ENCODE measurements at places on chromosomes 12 and 14. TPM values are rescaled to one million over a fixed set of nuclear protein-coding genes. Genes with fewer than 3 reads are reported as not detected.

TTC9 gene
- total RNA-seq: 14.1 TPM

TAS2R43 gene
- total RNA-seq: 0.63 TPM

NXPH4 gene
- total RNA-seq: 1.1 TPM

DNA sequence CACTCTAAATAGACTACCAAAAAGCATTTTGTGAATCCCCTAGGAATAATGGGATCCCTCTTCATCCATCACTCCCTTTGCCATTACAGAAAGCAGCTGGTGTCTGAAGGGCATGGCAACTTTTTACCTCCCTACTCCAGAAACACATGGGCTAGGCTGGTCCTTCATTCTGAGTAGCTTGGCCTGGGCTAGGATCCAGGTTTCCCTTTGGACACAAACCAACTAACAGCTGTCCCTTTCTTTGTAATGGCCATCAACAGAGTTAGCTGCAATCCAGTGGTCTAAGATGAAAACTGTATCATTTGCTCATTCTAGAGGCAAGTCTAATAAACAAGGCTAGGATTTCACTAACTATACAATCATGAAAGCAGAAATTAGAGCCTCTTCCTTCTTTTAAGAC is 7.4 kb downstream of the GRIN2B start:
- peaks cover 3% of the 10 kb centered on the region for H3K27me3 ChIP-seq
- no peak overlapping the region for H3K27ac ChIP-seq
- H3K4me3 ChIP-seq: no peak overlapping the region
- H3K36me3 ChIP-seq: no peaks in the 10 kb centered on the region
- H3K4me1 ChIP-seq: no peaks in the 10 kb centered on the region
- DNase-seq: no peak

DNA sequence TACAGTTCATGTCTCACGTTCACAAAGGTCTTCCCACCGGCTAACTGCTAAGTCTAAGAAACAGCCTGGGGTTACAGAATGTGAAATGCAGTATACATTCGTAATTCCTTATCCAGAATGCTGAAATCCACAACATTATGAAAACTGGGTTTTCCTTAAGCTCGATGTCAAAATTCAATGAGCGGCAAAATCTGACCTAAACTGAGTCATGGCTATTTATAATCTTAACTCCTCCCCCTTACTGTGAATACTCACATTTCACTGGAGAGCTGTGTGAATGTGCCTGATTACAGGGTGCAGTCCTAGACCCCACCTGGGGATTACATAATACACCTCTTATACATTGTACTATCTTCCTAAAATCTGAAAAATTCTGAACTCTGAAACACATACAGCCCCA is 35.3 kb downstream of the STX2 start:
- no peak overlapping the region for H3K4me3 ChIP-seq
- no peaks in the 10 kb centered on the region for H3K27me3 ChIP-seq
- H3K36me3 ChIP-seq: peaks cover 69% of the 10 kb centered on the region
- DNase-seq: no peak
- no peak overlapping the region for H3K27ac ChIP-seq

DNA sequence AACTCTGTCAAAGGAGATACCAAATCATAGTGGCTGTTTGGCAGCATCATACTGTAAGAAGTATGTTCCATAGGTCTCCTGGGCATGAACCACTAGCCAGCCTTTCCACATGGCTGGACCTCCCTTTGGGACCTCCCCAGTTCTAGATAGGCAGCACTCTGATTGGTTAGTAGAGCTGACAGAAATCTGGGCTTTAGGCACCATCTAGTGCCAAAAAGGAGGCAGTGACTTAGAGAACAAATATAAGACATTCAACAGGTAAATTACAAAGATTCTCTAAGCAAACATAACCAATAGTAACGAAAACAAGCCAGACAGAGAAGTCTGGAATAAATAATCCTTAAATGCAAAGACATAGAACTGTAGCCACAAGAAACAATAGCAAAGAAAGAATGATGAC is 148.0 kb upstream of the PDE3A start:
- no peak overlapping the region for H3K4me3 ChIP-seq
- no peak overlapping the region for H3K27ac ChIP-seq
- no peaks in the 10 kb centered on the region for H3K36me3 ChIP-seq
- no peak for DNase-seq
- no peaks in the 10 kb centered on the region for H3K27me3 ChIP-seq
- no peaks in the 10 kb centered on the region for H3K4me1 ChIP-seq

DNA sequence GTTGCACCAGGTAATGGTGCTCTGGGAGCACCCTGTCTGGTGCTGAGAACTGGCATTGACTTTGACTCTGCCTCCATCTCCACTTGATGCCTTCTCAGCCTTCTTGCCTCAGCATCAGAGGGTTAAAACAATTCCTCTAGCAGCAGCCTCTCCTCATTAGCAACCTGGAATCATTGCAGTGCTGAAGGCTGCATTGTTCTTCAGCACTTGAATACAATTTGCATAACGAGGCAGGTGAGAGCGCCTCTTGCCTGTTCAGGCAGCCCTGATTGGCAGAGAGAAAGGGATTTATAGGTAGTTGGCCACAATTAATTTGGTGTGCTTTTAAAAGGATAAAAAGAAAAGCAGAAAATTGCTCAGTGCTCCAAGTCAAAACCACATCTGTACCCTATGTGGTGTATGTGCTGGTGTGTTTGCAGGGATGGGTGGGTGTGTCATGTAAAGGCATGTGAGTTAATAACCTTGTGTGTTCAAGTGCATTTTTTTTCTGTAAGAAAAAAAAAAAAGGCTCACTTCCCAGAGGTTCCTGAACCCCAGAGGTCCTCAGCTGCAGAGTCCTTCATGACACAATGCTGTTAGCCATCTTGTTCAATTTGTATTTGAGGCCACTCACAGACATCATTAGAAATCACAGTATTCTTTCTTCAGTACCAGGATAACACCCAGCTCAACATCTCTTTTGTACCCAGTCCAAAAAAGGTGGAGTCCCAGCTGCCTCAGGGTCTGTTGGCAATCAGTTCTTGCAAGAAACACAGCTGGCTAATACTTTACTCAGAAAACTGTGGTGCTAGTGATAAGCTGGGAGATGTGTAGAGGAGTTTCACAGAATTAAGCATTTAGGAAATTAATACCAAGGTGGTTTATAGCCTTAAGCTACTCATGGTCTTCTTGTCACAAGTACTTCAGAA is 385.6 kb downstream of the GRIN2B start:
- H3K27ac ChIP-seq: no peak overlapping the region
- no peak overlapping the region for H3K4me3 ChIP-seq
- no peak for DNase-seq
- no peaks in the 10 kb centered on the region for H3K27me3 ChIP-seq
- H3K4me1 ChIP-seq: peaks cover 12% of the 10 kb centered on the region
- H3K36me3 ChIP-seq: no peaks in the 10 kb centered on the region

DNA sequence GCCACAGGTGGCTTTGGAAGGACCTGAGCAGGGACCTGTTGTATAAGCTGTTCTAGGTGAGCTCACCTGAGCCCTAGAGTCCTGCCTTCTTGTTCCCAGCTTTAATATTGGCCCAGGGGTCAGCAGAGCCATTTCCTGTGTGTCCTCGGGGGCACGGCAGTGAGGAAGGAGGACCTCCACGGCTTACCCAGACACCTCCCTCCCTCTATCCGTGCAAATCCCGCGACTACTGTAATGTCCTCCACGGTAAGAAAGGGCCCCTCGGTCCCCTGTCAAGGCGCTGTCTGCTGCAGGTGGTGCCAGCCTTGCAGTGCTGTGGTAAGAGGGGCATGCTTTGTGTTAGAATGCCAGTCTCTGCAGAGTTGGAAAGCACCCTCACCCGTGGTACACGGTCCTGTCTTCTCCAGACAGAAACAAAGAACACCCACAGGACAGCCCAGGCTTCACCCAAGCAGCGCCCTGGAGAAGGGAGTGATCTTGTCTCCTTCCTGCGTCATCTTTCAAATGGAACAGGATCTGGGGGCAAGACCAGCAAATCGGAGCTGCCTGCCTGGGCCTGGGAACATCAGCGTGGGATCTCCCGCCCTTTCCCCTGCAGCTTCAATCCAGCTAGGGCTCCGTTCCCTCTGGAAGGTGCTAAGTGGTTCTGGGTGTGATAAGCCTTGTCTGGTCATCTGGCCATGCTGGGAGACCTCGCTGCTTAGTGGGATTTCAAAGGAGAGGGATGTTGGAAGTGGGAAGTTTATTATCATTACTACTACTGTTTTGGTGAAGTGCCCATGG is 20.2 kb upstream of the FZD10 start:
- no peak overlapping the region for H3K27ac ChIP-seq
- H3K4me3 ChIP-seq: no peak overlapping the region
- H3K36me3 ChIP-seq: no peaks in the 10 kb centered on the region
- no peaks in the 10 kb centered on the region for H3K4me1 ChIP-seq
- no peaks in the 10 kb centered on the region for H3K27me3 ChIP-seq

LALBA gene
- not detected for total RNA-seq

M6PR gene
- total RNA-seq: 210 TPM

PLEK2 gene
- total RNA-seq: not detected

DNA sequence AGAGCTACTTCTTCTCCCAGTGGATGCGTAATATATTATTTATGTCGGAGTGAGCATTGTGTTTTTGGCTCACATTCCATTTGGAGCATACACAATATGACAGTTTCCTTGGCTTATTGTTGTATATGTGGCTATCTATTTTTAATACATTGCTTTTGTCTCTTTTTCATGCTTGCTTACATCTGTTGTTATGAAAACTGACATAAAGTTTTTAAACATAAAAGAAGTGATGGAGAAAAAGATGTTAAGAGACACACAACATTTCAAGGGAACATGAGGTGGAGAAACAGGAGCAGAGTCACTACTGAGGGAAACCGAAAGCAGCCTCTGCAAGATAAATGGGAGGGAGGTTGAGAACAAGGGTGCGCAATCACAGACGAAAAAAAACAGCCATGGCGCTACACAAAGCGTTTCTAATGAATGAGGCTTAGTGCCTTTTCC is 228.4 kb upstream of the NPAS3 start:
- DNase-seq: no peak
- peaks cover 4% of the 10 kb centered on the region for H3K27me3 ChIP-seq
- H3K27ac ChIP-seq: no peak overlapping the region
- no peaks in the 10 kb centered on the region for H3K4me1 ChIP-seq
- no peaks in the 10 kb centered on the region for H3K36me3 ChIP-seq

- no peak for DNase-seq
- no peak overlapping the region for H3K4me3 ChIP-seq
- no peaks in the 10 kb centered on the region for H3K36me3 ChIP-seq
- peaks cover 15% of the 10 kb centered on the region for H3K27me3 ChIP-seq
- H3K4me1 ChIP-seq: peaks cover 13% of the 10 kb centered on the region
These were observed 5.0 kb downstream of the TAMALIN start for GRCh38 chr12:52011602-52012214.

GRCh38 chr12:42326541-42327226 is 717 bp downstream of the PPHLN1 start:
- peak overlapping the region; percentile 88 for H3K4me3 ChIP-seq
- peaks cover 17% of the 10 kb centered on the region for H3K36me3 ChIP-seq
- H3K27ac ChIP-seq: peak overlapping the region; percentile 92
- no peaks in the 10 kb centered on the region for H3K27me3 ChIP-seq

TBK1 gene
- 36.0 TPM for total RNA-seq

KCNC2 gene
- total RNA-seq: not detected

RAD9B gene
- total RNA-seq: 2.0 TPM

DNA sequence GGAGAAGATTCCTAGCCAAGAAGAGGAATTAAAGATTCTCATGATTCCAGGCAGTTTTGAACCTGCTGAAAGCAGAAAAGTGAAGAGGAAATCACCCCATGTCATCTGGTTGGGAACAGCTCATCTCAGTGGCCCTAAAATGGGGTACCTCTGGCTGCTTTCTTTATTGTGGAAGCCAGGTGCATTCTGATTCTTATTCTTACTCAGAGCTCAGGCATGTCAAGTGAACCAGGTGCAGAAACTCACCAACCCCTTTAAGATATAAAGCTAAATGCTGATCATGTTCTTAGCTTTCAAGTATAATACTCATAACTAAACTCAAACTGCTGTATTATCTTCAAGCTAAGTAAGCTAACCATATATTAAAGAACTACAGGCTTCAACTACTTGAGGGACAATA is 253.9 kb upstream of the ARID2 start:
- H3K27ac ChIP-seq: no peak overlapping the region
- no peaks in the 10 kb centered on the region for H3K36me3 ChIP-seq
- H3K4me1 ChIP-seq: no peaks in the 10 kb centered on the region
- H3K4me3 ChIP-seq: no peak overlapping the region
- peaks cover 5% of the 10 kb centered on the region for H3K27me3 ChIP-seq
- DNase-seq: no peak

DNA sequence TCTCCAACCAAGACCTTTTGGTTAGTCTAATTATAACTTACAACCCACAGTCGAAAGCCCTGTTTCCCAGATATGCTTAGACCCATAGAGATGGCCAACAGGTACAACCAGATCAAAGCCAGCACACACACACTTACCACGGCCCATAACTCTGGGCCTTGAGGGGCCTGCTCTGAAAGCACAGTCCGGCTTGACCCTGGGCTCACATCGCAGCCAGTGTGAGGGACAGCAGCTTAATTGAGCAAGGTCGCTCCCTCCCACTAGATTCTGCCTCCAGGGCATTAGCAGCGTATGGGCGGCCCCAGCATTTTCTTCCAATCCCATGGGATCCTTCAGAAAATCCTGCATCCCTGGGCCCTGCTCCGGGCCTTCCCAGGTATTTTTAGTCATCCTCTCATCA is 157.4 kb upstream of the FKBP4 start:
- no peak for DNase-seq
- peaks cover 6% of the 10 kb centered on the region for H3K4me1 ChIP-seq
- H3K27ac ChIP-seq: no peak overlapping the region
- H3K4me3 ChIP-seq: no peak overlapping the region

MUCL1 gene
- total RNA-seq: not detected

SLCO1B1 gene
- not detected for total RNA-seq

DNA sequence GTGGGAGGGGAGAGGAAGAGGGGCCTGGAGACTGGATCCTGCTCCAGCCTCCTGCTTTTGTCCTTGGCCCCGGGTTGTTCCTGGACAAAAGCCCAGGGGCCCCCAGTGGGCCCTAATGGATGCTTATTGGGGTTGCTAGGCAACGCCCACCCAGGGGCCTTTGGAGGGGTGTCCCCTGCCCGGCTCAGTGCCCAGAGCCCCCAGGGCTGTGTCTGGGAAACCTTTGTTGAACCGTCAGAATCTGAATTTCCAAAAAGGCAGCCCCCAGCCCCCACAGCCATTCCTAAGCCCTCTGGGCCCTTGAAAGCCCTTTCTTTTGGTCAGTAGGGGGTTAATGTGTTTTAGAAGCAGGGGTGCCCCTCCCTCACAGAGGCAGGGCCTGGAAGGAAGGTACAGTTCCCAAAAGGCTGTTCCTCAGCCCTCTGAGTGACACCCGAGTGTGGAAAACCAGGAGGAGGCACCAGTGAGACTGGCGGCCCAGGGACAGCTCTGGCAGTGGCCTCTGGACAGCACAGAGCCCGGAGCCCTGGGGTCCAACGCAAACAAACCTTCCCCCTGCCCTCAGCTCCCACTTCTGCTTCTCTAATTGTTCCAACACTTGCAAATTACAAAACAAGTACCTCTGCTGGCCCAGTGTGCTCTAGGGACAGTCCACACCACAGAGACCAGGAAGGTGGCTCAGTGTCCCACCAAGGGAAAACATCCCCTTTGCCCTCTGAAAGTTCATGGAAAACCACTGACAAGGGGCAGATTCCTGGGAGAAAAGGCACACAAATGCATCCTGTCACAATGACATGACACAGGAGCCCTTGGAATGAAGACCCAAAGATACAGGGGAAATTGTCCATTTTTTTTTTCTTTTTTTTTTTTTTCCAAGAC is 19.4 kb downstream of the HHIPL1 start:
- peaks cover 30% of the 10 kb centered on the region for H3K27me3 ChIP-seq
- no peaks in the 10 kb centered on the region for H3K4me1 ChIP-seq
- H3K27ac ChIP-seq: no peak overlapping the region
- H3K36me3 ChIP-seq: no peaks in the 10 kb centered on the region
- DNase-seq: no peak
- H3K4me3 ChIP-seq: no peak overlapping the region

All from activated CD4-positive, alpha-beta memory T cell treated with anti-CD3 and anti-CD28 coated beads, Interleukin-2, amount 10 ng/mL, durations not matched to agents 7 days and 5 days (primary cell).